Muscle of back (tissue), 13 donors: ENCODE measurements at places on chromosomes 5 and 9.
A peak's percentile ranks its signal among the peaks of the same experiment; 100 is the strongest.

- DNase-seq = no peak
Measured at GRCh38 chr5:105230516-105231157, 1668.0 kb upstream of the NUDT12 start.

- DNase-seq = no peak
Measured at GRCh38 chr9:36142510-36143244, 6.1 kb downstream of the GLIPR2 start.

DNA sequence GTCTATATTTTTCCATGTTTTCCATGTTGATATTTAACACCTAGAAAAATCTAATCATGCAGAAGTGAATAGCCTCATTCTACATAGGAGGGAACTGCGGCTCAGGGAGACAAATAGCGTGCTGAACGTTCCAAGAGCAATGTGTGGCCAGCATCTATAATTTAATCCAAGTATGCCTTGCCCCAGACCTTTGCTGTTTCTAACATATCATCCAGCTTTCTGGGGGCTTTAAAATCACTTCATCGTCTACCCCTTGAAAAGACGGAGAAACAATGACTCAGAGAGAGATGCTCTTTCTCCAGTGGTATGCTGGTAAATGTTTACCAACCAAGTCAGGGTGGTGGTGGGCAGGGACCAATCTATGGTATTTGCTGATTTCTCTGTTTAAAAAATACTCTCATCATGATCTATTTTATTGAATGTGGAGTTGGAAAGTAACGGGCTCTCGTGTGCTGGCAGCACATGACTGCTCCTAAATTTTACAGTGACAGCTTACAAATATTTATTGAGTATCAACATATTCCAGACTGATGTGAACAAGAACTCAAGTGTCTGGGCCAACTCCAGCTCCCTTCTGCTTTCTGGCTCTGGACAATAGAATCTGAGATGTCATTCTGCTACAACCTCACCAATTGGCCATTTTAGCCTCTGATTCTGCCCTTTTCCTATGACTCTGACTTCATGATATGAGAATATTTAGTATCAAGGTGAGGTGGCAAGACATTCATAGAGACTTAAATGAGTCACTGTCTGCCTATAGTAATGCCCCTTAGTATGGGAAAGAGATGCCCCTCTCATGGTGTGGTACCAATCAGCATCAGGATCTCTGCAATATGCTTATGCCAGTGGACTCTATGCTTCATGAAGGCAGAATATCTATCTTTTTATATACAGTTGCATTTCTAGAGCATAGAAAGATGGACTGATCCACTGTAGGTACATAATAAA lies 407.4 kb upstream of the TNC start:
- peak; percentile 48 for DNase-seq

DNA sequence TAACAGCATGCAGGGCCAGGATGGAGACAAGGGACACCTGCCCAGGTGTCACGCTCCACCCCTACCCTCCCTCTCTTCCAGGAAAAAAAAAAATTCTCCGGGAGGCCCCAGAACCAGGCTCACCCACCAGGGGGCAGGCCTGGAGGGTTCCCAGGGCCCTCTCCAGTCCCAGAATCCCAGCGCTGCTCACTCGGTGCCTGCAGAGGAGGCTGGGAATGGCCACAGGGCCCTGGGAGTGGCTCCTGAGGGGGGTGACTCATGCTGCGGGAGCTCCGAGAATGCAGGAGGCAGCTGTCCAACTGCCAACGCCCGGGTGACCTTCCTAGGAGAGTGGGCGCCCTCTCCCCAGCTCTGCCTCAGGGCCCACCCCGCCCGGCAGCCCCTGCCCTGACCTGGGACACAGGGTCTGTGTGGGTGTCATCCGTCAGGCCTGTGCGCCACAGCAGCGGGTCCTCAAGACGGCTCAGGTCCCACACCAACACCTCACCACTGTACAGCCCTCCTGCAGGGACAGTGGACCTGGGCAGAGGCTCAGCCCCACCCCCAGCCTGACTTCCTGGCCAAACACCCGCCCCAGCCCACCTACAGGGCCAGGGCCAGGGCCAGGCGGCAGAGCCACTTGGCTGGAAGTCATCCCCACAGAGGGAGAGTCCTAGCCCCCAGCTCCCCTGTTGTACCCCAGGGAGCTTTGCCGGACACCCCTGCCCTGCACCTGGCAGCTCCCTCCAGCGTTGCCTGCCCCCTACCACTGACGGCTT lies 21.2 kb downstream of the DYNC2I2 start:
- DNase-seq = peak; percentile 94

DNA sequence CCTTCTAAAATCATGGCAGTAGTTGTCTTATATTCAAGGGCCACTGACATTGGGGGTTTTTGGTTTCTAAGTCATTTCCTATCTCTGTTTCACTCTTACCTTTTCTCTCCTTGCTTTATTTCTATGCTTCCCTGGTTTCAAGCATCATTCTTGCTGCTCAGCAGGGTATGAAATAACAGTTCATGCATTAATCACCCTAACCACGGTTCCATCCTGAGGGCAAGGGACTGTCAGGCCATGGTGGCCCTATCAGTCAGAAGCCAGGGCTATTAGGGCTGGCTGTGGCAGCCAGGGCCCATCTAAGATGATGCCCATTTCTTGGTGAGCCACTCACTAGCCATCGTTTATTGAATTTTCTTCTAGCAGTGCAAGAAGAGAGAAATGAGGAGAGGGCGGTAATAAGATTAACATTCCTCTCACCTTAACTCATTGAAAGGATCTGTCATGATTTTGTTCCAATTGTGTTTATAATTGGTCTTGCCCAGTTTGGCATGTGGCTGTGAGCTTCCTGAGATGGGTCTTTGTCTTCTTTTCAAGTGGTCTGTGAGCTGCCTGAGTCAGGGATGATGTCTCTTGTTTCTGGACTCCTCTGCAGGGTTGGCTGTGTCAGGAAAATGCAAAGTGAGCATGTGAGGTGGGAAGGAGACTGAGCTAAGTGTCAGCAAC lies 45.2 kb downstream of the CYSTM1 start:
- DNase-seq = no peak

GRCh38 chr5:6790346-6790865 lies 77.2 kb downstream of the TENT4A start:
- no peak for DNase-seq

- DNase-seq = no peak
Measured at GRCh38 chr5:25119650-25120049, 474.9 kb upstream of the CDH10 start.

DNA sequence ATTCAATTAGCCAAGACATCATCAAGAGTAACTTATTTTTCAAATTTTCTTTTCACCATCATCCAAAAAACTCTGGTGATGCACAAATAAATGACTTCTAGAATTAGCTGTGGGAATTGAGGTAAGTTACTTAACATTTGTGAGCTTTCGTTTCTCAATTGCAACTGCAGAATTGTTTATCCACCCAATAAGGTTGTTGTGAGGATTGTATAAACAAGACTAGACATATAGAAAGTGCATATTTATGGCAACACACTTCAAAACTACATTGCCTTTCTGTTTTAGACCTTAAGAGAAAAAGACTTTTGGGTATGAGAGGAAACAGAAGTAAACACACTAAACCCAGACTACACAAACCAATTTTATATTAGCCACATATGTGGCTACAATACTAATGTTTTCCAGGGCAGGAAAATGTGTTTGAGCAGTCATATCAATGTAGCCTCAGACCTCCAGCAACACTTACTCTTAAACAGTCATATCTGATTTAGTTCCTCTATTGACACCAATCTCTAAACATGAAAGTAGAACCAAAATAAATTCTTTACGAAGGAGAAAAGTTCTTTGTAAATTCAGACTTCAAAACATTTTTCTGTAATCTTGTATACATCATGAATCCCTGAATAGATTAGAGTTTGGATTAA lies 488.0 kb upstream of the CYLC2 start:
- DNase-seq = no peak

GRCh38 chr5:145450286-145450885 lies 384.8 kb downstream of the PRELID2 start:
- DNase-seq = no peak

DNA sequence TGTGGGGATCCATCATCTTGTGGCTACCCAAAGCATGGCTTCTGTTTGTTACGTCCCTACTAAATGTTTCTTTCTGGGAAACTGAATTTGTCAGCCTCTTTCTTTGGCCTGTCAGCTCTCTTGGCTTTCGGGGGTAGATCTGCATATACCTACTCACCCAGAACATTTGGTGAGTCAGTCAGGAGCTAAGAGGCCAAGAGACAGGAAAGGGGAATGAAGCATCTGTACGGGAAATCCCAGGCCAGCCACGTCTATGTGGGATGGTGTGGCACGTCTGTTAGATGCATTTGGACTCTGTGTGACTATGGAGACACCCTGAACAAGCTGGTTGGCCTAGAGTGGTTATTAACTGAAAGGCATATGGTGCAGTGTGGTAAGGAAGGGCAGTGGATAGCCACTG lies 58.1 kb downstream of the CDO1 start:
- DNase-seq = no peak

GRCh38 chr9:75265525-75265972 lies 177.2 kb downstream of the OSTF1 start:
- DNase-seq = peak; percentile 46

DNA sequence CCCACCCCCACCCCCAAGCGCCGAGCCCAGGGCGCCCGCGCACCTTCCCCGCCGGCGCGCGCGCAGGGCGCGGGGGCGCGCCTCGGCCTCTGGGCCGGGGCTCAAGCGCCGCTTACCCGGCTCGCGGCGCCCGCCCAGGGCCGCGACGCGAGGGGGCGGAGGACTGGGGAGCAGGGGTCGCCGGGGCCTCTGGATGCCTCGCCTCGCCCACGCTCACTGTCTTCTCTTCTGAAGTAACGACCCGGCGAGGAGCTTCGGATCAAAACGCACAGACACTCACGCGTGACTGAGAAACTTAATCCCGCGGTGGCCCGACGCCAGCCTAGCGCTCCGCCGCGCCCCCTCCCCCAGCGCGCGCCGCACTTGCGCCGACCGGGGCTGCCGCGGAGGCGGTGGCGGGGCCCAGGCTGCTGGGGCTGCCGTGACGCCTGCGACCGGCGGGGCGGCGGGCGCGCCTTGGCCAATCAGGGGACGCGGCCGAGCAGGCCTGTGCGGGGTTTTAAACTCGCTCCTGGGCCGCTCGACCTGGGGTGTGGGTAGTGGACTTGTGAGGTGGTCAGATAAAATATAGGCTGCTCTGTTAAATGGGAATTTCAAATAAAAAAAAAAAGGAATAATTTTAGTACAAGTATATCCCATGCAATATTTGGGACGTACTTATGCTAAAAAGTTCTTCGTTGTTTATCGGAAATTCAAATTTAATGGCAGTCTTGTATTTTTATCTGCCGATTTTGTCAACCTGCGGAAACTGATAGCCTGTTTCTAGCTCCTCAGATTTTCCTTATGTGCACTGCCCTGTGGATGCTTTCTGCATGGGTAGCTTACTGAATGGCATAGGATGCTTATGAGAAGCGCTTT lies at the start of gene MPDZ:
MPDZ (minus strand) TSS at position 409 of the 858 bp plus-strand sequence. CDS start 29,377 bp downstream, outside the sequence.
- DNase-seq = peak; percentile 85

DNA sequence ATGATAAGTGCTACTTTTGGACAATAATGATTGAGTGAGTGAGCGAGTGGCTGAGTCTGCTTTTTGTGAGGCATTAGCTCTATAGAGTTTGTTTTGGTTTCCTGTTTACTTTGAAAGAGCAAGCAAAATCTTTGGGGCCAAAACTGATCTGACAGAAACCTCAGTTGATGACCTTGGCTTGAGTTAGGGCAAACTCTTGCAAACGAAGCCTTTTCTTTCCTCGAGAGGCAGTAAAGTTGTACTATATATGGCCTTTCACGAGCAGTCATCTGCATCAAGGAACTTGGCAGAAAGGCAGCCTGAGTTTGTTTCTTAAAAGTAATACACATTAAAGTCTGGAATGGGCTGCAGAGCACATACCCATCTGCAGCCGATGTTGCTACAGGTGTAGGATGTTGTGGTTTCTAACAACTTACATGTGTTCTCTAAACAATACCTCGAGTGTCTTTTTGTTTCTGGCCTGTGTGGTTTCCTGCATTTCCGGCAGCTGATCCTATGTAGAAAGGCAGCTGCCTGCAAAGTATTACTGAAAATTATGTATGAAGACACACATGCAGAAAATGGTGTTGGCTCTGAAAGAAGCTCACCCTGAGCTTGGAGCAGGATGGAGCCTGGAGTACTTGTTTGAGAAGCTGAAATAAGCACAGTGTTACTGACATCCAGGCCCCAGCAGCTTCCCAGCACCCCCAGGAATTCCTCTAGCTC lies 60.8 kb downstream of the FOXD1 start:
- peak; percentile 87 for DNase-seq

DNA sequence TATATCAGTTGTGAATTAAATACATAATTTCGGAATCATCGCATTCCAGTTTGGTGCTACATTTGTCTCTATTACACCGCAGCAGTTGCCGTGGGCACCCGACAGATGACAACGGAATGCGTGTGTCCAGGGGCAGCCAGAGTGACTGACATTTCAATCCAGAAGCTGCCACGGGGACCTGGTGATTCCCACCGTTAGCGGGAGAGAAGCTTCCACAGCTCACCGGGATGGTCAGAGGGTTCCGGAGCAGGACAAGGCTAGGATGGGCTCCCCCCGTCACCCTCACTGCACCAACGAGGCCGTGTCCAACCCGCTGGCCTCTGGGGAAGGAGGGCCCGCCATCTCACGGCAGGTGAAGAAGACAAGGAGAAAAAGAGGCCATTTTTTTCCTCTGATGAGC lies 86.8 kb downstream of the GTF3C4 start:
- no peak for DNase-seq

DNA sequence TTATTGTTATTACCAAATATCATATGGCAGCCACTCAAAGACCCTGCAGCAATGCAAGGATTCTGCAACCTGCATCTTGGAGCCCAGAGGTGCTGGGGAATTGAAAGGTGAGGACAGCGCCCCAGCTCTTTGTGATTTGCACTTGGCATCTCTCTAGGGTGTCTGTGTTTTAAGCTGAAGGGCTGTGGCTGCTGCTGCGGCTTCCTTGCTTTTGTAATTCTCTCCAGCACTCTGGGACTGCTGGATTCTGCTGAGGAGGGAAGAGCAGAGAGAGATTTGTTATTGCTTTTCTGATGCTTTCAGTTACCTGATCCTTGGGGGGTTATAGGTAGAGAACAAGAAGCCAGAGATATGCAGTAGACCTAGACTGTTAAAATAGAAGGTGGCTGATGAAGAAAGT lies 562.4 kb downstream of the EBF1 start:
- DNase-seq = no peak

DNA sequence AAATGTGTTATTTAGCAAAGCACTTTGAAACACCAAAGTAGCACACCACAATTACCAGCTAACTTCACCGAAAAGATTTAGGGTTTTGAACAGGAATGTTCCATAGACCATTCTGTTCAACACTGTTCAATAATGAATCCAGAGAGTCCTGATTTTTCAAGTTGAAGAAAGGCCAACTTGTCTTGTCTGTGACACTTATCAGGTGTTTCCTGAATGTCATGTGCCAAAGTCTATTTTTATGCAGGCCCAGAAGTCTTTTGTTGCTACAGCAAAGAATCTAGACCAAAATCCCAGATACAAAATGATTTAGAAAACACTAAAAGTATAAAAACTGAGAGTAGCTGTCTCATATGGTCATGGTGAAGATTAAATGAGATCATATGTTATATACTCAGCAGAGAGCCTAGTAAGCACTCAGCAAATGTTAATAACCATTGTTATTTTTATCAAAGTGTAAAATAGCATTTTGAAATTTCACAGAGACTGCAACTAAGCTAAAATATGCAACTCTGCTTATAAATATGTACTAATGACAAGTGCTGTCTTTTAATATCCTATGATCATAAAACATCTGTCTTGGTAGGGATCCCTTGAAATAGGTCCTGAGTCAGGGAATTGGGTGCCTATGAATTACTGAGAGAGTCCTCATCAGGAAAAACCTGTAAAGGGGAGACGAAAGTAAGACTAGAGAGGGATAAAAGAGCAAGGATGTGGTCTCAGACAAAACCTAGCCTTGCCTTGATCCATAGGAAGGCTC lies 122.4 kb upstream of the SLC12A2 start:
- DNase-seq = no peak

- peak; percentile 7 for DNase-seq
Measured at GRCh38 chr5:144598451-144599068, 427.9 kb downstream of the KCTD16 start.
